ENCODE measurements at places on chromosomes 1 and 21.
A peak's percentile ranks its signal among the peaks of the same experiment; 100 is the strongest.

DNA sequence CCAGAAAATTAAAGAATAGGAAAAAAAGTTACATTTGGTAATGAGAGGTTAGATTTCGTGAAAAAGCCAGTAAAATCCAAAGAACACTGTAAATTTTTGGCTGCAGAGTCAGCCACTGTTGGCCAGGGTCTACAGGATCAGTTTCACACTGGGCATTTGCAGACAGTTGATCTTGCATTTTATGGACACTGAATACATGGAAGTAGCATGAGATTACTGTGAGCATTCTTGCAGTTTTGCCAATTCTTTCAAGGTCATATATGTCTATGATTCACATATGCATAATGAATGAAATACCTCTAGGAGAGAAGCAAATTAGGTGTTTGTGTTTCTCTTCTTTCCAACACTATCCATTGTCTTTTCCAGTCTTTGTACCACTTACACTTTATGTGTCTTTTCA lies 200.8 kb upstream of the DPYD start:
- no peaks in the 10 kb centered on the region for H3K36me3 ChIP-seq
- no peaks in the 10 kb centered on the region for H3K27me3 ChIP-seq
- H3K4me1 ChIP-seq = no peaks in the 10 kb centered on the region
- H3K27ac ChIP-seq = no peak overlapping the region
- DNase-seq = no peak
- H3K4me3 ChIP-seq = no peak overlapping the region

DNA sequence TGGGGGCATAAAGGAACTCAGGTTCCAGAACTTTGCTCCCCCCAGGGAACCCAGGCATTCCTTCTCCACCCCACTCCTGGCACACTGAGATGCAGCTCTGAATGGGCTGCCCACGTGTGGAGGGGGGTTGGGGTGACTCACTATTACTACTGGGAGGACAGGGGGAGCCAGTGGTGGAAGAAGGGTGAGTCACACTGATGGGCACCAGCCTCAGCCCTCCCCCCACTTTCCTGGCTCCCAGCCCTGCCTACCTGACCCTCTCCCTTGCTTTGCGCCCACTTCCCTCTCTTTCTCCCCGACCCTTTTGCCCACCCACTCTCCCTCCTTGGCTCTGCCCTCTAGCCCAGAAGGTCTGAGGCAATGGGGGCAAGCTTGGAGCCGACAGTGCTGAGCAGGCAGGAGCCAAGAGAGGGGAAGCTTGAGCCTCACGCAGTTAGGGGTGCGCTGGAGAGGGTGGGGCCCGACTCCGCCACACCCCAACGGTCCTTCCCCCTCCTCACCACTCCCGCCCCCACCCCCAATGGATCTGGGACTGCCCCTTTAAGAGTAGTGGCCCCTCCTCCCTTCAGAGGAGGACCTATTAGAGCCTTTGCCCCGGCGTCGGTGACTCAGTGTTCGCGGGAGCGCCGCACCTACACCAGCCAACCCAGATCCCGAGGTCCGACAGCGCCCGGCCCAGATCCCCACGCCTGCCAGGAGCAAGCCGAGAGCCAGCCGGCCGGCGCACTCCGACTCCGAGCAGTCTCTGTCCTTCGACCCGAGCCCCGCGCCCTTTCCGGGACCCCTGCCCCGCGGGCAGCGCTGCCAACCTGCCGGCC lies at the start of gene LMNA:
Gene LMNA, plus strand, starts transcription at position 611 of the 818 bp plus-strand sequence. CDS start 208 bp downstream, outside the sequence.
- H3K27ac ChIP-seq = peak within 1 kb of the TSS; percentile 87
- peaks cover 4% of the 10 kb centered on the region for H3K36me3 ChIP-seq
- peaks cover 8% of the 10 kb centered on the region for H3K27me3 ChIP-seq
- peaks cover 41% of the 10 kb centered on the region for H3K4me1 ChIP-seq
- H3K4me3 ChIP-seq = peak within 1 kb of the TSS; percentile 85
- peak; percentile 92 for DNase-seq

DNA sequence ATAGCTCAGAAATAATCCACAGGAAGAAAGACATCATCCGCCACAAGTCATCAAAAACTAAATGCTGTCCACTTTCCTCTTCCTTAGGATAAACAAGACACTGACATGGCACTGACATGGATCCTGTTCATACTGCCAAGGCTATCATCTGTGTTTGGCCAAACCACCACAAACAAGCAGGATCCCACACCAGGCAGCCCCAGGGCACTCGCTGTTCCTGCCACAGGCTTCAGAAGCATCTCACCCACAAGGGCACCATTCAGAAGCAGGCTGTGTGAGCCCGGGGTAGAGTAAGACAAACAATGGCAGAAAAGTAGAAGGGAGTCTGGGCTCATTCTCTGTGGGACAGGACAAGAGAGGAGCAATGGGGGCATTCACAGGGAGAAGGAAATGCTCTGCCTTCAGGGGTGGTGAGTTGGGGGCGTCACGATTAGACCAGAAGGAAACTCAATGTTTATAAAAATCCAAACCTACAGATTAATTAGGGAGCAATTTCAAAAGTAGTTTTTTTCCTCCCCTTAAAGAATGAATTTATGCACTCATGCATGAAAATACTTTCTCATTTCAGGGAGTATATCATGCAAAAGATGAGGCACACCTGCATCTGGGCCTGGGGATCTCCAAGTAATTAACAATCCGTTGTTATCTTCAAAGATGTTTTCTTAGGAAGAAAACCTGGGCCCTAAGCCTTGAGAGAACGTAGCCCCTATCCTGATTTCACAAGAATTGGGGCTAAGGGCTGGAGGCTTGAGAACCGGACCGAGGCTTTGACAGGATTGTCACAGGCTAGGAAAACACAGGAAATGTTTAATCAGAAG lies 43.3 kb upstream of the ATP1A1 start:
- H3K27ac ChIP-seq = no peak overlapping the region
- peaks cover 40% of the 10 kb centered on the region for H3K4me1 ChIP-seq
- no peaks in the 10 kb centered on the region for H3K36me3 ChIP-seq
- no peak overlapping the region for H3K4me3 ChIP-seq

DNA sequence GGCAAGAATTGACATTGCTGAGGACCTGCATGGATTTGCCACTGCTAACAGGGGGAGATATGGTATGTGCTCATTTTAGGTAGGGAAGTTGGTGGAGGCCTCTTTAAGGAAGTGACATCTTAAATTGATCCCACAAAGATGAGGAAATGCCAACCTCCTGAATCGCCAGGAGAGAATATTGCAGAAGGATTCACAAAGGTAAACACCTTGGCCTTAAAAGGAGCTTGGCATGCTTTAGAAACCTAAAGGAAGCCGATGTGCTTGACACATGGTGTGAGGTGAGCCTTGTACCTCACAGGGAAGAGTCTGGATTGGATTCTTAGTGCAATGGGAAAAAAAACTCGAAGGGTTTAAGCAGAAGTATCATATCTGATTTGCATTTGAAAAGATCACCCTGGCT lies 470.5 kb upstream of the DAB1 start:
- no peak for DNase-seq
- no peaks in the 10 kb centered on the region for H3K36me3 ChIP-seq
- H3K27me3 ChIP-seq = peaks cover 7% of the 10 kb centered on the region
- H3K4me1 ChIP-seq = no peaks in the 10 kb centered on the region

DNA sequence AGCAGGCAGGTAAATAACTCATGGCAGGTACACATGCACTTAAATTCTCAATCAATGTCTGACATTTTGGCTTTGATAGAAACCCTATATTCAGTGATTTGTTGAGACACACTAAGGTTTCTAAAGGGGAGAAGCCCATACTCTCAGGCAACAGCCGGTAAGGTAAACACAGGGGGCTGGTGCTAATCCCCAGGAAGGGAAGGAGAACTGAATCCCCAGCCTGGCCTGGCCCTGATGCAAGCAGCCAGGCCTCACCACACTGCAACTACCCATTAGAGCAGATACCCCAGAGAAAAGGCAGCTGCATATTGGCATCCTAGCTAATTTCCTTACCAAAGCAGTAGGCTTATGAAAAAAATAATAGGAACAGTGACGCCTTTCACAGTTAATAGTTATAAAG lies 116.5 kb upstream of the LRRC7 start:
- H3K27ac ChIP-seq = no peak overlapping the region
- H3K27me3 ChIP-seq = no peaks in the 10 kb centered on the region
- H3K4me3 ChIP-seq = no peak overlapping the region

- peaks cover 12% of the 10 kb centered on the region for H3K4me1 ChIP-seq
- H3K36me3 ChIP-seq = no peaks in the 10 kb centered on the region
- H3K4me3 ChIP-seq = no peak overlapping the region
- peaks cover 1% of the 10 kb centered on the region for H3K27me3 ChIP-seq
Measured at GRCh38 chr1:12549460-12550349, 68.3 kb downstream of the DHRS3 start.

- no peaks in the 10 kb centered on the region for H3K36me3 ChIP-seq
- no peaks in the 10 kb centered on the region for H3K4me1 ChIP-seq
- DNase-seq = no peak
Measured at GRCh38 chr1:222369148-222369547, 178.8 kb downstream of the HHIPL2 start.

- H3K27ac ChIP-seq = no peak overlapping the region
- no peak for DNase-seq
- H3K4me3 ChIP-seq = no peak overlapping the region
- peaks cover 12% of the 10 kb centered on the region for H3K36me3 ChIP-seq
- no peaks in the 10 kb centered on the region for H3K27me3 ChIP-seq
Measured at GRCh38 chr1:45833361-45833760, 29.9 kb downstream of the MAST2 start.

DNA sequence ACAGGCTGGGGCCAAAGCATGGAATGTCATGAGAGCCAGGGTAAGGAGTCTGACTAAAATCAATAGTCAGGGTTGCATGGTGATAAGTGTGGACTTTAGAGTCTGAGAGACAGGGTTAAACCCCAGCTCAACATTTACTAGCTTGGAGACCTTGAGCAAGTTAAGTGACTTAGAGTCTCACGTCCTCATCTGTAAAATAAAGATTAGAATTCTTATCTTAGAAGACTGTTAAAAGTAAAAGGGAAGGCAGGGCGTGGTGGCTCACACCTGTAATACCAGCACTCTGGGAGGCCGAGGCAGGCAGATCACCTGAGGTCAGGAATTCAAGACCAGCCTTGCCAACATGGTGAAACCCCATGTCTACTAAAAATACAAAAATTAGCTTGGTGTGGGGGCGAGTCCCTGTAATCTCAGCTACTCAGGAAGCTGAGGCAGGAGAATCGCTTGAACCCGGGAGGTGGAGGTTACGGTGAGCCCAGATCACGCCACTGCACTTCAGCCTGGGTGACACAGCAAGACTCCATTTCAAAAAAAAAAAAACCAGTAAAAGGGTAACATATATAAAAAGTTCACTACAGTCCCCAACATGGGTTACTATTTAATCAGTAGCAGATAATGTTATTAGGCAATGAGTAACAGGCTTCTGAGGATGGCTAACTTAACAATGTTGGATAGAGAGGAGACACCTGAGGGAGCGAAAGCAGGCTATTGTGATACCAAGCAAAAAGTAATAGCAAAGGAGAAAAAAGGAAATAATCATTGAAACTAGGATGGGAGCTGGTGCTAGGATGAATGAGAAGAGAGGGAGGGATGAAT lies 20.8 kb downstream of the TMCO1 start:
- peaks cover 15% of the 10 kb centered on the region for H3K36me3 ChIP-seq
- H3K4me1 ChIP-seq = no peaks in the 10 kb centered on the region
- H3K27ac ChIP-seq = no peak overlapping the region
- DNase-seq = no peak
- no peak overlapping the region for H3K4me3 ChIP-seq
- H3K27me3 ChIP-seq = no peaks in the 10 kb centered on the region

DNA sequence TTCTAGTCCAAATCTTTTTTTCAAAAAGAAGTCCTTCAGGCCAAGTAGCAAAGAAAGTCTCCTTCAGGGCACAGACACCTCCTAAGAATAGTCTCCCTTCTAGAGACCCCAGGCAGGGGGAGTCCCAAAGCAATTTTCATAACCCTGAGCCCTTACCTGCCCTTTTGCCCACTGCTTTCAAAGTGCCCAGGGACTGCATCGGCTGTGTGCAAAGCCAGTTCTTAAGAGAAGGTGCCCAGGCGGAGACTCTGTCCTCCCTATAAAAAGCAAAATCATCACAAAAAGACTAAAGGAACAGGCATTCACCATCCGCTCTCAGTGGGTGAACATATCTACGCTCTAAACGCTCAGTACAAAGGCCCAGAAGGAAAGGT lies 32.2 kb downstream of the ELK4 start:
- no peak overlapping the region for H3K4me3 ChIP-seq
- peaks cover 42% of the 10 kb centered on the region for H3K36me3 ChIP-seq
- no peaks in the 10 kb centered on the region for H3K27me3 ChIP-seq
- peak overlapping the region; percentile 85 for H3K27ac ChIP-seq
- no peak for DNase-seq
- H3K4me1 ChIP-seq = peaks cover 40% of the 10 kb centered on the region

DNA sequence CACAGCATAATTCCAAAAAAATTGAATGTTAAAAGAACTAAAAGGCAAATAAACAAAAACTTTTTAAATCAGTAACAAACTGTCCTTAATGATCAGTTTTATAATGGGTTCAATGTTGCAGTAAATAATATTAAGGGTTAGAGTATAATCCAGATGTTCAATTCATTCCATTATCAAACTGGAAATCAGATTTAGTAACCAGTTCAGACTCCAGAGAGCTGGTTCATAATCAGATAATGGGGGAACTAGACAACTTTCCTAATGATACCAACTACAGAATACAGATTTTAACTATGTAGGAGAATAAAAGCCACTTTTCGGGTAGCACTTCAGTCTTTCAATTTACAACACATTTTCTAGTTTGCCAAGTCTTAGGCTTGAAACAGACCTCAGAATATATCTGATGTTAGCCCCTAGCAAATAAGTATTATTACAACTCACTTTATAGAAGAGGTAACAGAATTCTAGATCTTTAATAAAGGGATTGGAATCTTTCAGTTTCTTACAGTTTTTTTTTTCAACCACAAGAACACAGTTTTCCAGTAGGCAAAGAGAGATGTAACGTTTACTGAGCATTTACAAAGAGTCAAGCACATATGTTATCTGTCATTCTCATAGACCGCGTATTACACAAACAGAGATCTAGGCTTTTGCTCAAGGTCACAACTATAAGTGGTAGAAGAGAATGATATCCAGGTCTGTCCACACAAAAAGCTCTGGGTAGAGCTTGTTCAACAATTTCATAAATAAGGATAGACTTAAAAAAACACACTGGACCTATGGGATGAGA lies 1.9 kb upstream of the DCAF6 start:
- peaks cover 4% of the 10 kb centered on the region for H3K36me3 ChIP-seq
- no peak for DNase-seq
- peaks cover 27% of the 10 kb centered on the region for H3K4me1 ChIP-seq

- no peak overlapping the region for H3K27ac ChIP-seq
- no peaks in the 10 kb centered on the region for H3K27me3 ChIP-seq
- H3K36me3 ChIP-seq = no peaks in the 10 kb centered on the region
- H3K4me1 ChIP-seq = no peaks in the 10 kb centered on the region
- no peak for DNase-seq
Measured at GRCh38 chr1:48402599-48402998, 69.4 kb downstream of the SPATA6 start.
